ENCODE measurements at places on chromosomes 4 and X.
A peak's percentile ranks its signal among the peaks of the same experiment; 100 is the strongest.

DNA sequence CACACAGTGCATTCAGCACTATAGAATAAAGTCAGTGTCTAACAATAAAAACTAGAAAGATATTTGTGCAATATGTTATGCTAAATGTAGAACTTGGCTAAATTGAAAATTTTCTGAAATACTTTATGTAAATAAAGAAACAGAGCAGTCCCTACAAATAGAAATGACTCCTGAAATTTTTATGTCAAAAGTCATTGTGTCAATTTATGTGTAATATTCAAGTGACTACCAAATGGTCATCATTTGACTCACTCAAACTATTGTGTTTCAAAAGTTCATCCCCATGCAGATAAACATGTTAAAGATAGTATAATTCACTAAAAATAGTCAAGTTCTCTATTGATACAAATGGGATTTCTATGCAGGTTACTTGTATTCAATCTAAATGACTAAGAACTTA, 17.9 kb downstream of the LRBA start:
- no peak for DNase-seq

DNA sequence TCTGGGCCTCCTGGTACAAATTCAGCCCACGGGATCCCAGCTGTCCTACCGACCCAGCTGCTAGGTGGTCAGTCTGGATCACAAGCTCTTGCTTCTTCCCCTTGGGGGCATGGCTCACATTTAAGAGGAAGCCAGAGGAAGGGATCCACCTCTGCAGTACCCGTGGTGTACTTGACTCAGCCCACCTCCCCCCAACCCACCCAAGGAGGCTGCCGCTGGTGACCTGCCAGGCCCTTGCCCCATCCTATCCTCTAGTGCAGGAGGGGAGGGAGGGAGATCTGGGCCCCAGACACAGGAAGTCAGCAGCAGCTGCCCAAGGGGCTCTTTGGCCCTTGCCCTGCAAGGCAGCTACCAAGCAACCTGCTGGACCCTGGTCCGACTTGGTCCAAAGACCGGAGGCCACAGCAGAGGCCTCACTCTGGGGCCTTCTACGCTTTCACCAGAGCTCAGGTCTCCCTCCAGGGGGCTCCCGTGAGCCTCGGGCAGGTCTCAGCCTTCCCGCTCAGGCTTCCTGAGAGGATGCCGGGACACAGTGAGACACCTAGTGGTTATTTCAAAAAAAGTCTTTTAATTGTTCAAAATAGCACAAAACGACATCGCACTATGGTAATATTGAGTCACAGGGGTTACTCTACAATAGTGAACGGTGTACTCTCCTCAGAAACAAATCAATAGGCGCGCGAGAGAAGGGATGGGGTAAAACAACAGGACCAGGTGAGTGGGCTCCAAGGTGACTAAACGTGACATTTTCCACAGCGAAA, 2.7 kb upstream of the RENBP start:
- DNase-seq: peak; percentile 62

DNA sequence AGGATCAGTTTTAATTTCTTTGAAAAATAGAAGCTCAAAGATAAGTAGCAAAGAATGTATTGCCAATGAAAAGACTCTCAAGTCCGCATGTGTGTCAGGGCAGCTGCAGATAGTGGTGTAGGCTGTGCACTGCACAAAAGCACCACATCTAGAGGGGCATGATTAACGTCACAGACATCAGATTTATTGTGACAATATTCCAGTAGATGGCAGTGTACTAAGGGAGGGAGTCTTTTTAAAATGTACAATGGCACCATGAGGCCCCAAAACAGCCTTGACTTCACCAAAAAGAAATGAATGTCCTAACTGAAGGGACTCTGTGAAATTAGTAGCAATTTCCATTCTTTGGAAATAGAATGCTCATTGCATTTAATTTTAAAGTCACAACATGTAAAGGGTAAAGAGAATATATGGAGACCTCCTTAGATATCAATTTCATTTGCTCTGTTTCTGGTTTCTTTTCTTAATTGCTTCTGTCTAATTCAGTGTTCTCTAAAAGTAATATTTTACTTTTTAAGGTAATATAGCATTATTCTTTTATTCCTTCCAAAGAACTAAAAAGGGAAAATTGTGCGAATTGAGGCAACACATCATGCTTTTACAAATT, 98.4 kb downstream of the ZNF827 start:
- no peak for DNase-seq

DNA sequence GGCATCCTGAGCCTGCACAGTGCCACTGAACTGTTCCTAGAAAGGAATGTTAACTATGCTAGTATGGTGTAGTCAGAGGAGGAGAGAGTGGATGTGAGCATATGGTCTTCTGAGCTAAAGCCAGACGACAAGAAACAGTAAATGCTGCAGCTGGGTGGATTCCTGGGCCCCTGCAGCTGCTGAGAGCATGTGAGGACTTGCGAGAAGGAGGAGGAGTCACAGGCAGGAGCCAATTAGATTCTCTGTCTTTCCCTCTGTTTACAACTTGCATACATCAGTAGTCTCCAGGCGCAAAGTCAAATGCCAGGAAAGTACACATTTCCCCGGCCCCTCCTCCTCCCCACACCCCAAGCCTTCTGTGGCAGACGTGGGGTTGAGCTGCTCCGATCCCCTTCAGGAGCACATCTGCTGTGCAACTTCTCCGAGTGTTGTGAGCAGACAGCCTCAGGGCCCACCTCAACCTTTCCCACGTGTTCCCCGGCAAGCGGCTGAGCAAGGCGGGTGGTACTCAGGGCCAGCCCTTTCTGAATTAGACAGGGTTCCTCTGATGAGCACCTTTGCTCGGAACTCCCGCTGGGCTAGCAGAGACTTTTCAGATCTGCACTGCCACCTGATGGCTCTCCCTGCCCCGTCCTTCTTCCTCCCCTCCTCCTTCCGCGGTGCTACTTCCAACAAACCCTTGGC, 108.7 kb upstream of the ATP6AP2 start:
- DNase-seq: no peak

- no peak for DNase-seq
Observed at GRCh38 chrX:28278251-28278650, 297.0 kb upstream of the DCAF8L1 start.

GRCh38 chrX:70360366-70360765, 62.7 kb upstream of the GDPD2 start:
- DNase-seq: no peak

DNA sequence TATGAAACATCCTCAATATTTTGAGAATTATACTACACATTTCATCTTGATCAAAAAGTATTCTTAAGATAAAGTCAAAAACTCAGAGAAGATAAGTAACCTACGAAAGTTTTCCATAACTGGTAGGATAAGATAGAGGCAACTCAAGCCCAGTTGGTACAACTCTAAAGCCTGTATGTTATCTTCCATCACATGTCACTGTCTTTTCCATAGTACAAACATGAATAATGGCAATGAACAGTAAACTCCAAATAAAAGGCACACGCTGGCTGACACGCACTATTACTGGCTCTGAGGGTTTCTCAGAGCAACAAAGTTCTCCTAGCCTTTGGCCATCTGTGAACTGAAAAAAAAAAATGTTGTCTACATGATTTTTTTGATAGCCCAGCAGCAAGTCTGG, 27.2 kb downstream of the LIN54 start:
- no peak for DNase-seq

GRCh38 chr4:110666030-110666429, 43.2 kb upstream of the PITX2 start:
- DNase-seq: no peak

DNA sequence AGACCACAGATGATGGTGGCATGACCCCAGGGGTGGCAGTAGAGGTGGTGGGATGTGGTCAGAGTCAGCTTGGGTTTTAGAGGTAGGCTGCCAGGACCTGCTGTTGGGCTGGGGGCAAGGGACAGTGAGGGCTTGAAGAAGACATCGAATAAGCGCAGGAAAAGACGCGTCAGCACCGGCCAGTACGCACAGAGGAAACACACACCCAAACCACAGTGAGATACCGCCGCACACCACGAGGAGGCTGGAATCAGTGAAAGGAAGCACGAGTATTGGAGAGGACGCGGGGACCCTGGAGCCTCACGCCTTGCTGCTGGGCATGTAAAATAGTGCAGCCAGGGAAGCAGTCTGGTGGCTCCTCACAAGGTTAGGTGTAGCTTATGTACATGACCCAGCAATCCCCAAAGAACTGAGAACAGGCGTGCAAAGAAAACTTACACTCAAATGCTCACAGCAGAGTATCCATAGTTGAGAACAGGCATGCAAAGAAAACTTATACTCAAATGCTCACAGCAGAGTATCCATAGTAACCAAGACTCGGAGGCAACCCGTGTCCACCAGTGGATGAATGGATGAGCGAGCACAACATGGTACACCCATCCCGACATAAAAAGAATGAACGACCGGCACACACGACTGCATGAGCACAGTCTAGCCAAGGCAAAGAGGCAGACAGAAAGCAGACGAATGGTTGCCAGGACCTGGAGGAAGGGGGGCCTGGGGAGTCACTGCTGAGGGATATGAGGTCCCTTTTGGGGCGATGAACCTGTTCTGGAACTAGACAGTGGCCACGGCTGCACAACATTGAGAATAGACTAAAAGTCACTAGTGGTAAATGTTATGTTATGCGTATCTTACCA, 13.3 kb downstream of the PDZD4 start:
- no peak for DNase-seq

GRCh38 chrX:7242613-7243012, 94.7 kb upstream of the PUDP start:
- DNase-seq: no peak

GRCh38 chr4:40909363-40909876, 159.7 kb downstream of the NSUN7 start:
- no peak for DNase-seq

- no peak for DNase-seq
Observed at GRCh38 chr4:5084911-5085475, 33.7 kb downstream of the STK32B start.

GRCh38 chrX:63408050-63408449, 56.9 kb upstream of the SPIN4 start:
- DNase-seq: no peak

GRCh38 chrX:50736656-50737055, 77.3 kb downstream of the SHROOM4 start:
- DNase-seq: no peak

GRCh38 chr4:1491328-1492141, 85.3 kb upstream of the NKX1-1 start:
- DNase-seq: peak; percentile 1

GRCh38 chrX:78517124-78517523, 142.0 kb downstream of the RTL3 start:
- DNase-seq: peak; percentile 46

- DNase-seq: no peak
Observed at GRCh38 chrX:81305240-81305639, 103.3 kb downstream of the SH3BGRL start.

GRCh38 chr4:32488690-32489089, 1768.5 kb downstream of the PCDH7 start:
- no peak for DNase-seq

DNA sequence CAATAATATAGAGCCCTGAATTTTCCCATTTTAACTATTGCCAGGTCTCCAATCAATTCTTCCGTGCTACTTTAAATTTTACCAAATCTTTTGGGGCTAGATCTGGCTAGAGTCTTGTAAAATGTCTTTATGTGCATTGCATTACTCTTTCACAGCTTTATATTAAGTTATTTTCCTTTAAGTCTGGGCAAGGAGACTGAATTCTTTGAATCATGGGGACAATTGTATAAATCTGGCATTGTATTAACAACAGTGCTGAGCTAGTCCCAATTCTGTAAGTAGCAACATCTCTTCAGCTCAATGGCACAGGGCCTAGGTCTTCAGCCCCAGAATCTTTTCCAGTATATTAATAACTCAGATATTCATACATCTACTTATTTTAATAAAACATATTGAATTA, 1080.4 kb upstream of the INTU start:
- no peak for DNase-seq

DNA sequence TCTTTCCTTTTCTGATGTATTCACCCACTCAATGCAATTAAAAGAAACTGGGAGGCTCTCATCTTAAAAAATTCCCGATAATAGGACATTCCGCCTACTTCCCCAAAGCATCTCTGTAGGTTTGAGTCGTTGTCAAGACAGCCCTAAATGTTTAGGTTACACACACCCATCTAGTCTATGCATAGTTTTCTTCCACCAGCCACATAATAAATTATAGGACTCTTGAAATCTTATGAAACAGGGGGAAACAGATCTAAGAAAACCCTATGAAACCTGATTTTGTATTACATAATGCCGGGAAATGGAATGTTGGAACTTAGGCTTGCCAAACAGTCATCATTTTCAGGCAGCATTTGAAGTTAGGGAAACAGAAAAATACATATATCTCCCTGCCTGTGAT, 150.0 kb downstream of the PRKX start:
- DNase-seq: no peak

DNA sequence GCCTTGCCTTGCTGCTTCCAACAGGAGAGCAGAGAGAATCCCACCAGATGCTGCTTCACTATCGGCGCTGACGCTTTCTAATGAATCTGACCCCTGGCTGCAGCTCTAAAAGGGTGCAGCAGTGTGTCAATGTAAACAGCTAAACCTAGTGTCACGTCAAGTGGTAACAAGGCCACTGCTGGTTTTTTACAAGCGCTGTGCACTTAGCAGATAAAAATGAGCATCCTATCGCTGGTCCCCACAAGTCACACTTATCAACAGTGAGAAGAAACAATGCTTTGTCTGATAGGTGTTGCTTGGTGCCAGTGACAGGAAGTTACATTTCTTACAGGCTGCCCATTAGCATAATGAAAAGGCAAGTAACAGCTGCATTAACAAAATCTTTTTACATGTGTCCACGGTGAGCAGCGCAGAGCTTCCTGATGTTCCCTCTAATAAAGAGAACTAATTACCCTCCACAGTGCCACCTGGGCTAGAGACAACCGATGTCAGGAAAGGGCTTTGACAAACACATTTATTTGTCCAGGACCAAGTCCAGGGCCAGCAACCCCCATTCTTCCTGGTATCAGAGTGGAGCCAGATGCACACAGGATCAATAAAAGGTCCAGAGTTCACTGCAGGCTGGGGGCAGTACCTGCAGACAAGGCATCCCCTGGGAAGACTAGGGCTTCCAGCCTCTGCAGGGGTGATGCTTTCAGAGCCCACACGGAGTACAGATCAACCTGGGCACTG, 176.0 kb downstream of the MGST2 start:
- DNase-seq: no peak

GRCh38 chr4:113657586-113658233, 103.8 kb downstream of the CAMK2D start:
- DNase-seq: no peak

DNA sequence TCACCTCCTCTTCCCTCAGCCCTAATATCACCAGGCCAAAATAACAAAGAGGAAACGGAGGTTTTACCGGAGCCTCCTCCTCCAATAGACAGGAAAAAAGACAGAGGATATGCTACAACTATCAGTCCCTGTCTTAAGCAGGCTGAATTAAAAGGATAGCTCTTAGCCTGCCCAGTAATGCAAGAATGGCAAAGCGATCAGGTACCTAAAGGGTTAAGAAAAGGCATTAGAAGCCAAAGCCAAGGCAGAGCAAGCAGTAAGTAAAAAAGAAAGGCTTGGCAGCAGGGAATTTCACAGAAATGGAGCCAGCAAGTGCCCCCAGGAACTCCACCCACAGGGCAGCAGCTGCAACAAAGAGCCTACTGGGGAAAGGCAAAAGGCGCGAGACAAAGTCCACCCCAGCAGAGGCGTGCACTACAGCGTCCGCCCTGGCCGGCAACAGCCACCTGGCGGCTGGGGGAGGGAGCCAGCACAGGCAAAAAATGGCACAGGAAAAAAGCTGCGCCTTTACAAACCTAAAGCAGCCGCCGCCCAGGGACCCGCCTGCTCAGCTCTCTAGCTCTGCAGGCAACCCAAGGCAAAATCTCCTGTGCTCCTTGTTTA, 220.6 kb upstream of the ZC4H2 start:
- DNase-seq: no peak
